Right cardiac atrium (tissue), 5 donors: ENCODE measurements at places on chromosomes 11 and 22. TPM values are rescaled to one million over a fixed set of nuclear protein-coding genes. Genes with fewer than 3 reads are reported as not detected.

The SCGB1D2 gene
- 1.2 TPM for polyA plus RNA-seq

The LRRC32 gene
- polyA plus RNA-seq = 72.1 TPM

The OR8A1 gene
- not detected for polyA plus RNA-seq

The VWCE gene
- 0.70 TPM for polyA plus RNA-seq

The SYCE3 gene
- not detected for polyA plus RNA-seq

The SCO2 gene
- not detected for polyA plus RNA-seq

The MRGPRF gene
- 9.4 TPM for polyA plus RNA-seq

The HORMAD2 gene
- polyA plus RNA-seq = not detected

The SVIP gene
- polyA plus RNA-seq = 20.2 TPM

The SGSM1 gene
- 15.0 TPM for polyA plus RNA-seq

The SMTNL1 gene
- polyA plus RNA-seq = not detected

The SCUBE1 gene
- 0.34 TPM for polyA plus RNA-seq

The RFPL3 gene
- not detected for polyA plus RNA-seq
